ENCODE measurements at places on chromosomes 6 and 20.

- DNase-seq, result no peak
These were observed 27.0 kb upstream of the TBC1D7 start for GRCh38 chr6:13355043-13355945.

DNA sequence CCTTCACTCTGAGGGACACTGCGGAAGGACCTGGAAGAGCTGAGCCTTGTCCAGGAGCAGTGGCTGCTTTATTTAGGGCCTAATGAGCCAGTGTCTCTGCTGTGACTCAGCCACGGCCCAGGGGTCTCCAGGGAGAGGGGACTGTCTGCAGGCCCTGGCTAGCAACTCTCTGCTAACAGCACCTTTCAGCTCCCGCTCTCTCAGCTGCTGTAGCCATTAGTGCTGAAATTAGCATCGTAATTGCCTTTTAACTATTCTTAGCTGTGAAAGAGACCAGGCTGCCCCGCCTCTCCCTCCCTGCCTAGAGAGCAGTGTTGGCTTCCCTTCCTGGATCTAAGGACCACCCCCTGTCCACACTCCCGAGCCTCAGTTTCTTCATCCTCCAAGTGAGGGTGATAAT is 53.1 kb upstream of the SLC32A1 start:
- DNase-seq, result no peak

DNA sequence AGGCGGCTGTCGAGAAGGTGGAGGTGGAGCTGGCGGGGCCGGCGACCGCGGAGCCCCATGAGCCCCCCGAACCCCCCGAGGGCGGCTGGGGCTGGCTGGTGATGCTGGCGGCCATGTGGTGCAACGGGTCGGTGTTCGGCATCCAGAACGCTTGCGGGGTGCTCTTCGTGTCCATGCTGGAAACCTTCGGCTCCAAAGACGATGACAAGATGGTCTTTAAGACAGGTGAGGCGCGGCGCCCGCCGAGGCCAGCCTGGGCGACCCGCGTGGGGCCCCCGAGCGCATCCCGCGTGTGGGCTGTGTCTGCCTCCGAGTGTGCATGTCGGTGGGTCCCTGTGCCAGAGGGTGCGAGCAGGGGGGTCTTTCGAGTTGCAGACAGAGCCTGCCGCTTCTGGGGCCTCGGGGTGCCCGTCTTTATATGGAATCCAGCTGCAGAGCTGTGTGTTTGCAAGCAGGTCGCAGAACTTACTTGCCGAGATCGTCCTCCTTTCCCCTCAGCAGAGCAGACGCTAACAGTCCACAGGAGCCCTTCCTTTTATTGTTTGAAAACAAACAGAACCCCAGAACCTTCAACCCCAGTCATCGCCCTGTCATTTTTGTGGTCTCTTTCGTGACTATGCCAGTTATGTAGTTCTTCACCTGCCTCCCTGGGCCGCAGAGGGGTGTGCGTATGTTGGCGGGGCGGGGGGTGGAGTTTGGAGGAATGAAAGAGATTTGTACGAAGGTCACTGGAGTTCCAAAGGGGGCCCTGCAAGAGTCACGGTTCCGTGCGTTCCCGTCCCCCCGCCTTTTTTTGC is 766 bp downstream of the SLC16A10 start:
- DNase-seq, result no peak

GRCh38 chr6:114282292-114282691 is 60.5 kb downstream of the HS3ST5 start:
- no peak for DNase-seq

DNA sequence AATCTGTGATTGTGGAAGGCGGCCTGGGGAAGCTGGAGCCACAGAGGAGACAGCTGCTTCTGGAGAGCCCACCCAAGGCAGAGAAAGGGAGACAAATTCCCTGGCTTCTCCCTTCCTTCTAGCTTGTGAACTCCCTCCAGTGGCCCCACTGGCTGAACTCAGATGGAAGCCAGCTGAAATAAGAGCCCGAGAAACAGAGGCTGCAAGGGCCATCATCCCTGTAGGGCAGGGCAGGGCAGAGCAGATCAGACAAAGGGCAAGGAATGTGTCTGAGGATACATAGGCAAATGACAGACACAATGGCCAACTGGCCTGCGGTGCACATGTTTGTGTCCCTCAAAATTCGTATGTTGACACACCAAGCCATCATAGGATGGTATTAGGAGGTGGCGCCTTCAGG is 25.3 kb downstream of the MDFI start:
- no peak for DNase-seq

DNA sequence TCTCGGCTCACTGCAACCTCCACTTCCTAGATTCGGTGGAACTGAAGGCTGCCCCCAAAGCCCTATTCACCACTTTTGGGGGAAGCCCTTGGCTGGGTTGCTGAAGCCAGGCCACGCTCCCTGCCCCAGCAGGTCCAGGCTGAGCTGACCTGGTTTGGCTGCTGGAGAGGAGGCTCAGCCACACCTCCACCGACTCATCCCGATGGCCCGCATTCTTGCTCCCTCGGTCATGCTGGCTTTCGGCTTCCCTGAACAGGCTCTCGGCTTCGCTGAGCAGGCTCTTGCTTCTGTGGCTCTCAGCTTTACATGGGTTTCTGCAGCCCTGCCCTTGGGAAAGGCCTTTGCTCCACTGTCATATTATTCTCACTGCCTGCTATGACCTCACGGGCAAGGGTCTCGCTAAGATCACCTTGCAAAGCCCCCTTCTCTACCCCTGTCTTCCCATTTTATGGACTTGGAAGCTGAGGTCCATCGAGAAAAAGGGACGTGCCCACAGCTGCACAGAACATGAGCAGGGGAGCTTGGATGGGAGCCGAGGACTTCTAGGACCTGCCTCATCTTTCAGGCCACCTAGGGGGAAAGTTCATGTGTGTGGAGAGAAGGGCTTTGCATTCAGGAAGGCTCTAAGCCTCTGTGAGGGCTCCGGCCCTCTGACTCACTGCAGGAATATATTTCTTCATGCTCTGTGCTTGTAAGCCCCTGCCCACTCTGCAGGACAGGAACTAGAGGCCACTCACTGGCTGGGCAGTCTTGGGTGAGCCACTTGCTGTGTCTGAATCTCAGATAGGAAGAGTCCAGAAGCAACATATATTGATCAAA is 15.6 kb downstream of the ARHGAP40 start:
- no peak for DNase-seq

DNA sequence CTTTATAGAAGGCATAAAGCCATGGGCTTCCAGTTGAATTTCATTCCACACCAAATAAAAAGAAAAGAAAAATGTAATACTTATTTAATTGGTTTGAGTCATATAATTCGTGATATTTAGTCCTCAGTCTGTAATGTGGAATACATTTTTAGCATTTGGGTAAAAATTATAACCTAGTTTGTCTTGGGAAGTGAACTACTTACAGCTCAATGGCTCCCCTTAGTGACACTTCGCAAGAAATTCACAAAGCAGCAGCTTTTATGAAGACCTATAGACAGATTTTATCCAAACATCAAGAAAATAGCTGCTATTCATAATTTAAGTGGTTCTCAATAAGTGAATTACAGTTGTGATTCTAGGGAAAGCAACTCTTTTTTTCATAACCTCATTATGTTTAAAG is 72.1 kb downstream of the RSPO3 start:
- no peak for DNase-seq

DNA sequence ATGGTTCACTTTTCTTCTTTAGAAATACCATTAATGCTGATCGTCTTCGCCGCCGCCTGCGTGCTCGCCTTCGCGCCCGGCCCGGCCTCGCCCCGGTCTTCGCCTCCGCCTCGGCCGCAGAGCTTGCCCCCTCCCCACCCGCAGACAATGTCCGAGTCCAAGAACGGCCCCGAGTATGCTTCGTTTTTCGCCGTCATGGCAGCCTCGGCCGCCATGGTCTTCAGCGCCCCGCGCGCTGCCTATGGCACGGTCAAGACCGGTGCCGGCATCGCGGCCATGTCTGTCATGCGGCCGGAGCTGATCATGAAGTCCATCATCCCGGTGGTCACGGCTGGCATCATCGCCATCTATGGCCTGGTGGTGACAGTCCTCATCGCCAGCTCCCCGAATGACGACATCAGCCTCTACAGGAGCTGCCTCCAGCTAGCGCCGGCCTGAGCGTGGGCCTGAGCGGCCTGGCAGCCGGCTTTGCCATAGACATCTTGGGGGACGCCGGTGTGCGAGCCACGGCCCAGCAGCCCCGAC is 4.8 kb upstream of the PRPH2 start:
- DNase-seq, result no peak

DNA sequence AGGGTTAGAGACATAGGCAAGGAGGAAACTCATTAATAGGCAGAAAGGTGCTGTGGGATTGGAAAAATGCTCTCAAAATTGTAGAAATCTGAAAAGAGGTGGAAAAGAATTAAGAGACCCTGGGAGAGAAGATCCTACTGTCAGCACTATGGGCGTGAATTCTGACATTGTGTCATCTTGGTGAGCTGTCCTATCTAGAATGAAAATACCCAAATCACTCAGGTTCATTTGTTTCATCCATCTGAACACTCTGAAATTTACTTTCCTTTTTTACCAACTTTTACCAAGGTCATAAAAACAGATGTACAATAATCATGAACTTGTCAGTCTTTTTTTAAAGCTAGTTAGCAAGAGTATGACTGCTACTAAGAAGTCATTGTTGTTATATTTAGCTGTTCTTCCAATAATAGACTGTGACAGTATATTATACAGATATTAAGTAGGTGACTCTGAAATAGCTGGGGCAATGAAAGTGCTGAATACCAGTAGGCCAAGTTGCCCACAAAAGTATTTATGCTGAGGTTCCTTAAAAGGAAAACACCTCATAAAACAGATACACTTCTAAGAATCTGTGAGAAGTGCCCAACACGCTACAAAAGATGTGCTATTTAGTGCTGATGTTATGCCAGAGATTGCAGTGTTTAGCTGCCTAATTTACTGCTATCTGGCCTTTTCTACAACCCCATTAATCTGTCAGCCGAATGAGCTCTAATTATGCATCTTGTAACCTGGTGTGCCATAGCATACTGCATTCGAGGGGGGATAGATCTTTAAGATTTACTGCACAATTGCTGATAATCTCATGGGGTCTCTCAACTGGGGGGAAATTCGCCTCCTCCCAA is 217.5 kb upstream of the SUPT3H start:
- no peak for DNase-seq

DNA sequence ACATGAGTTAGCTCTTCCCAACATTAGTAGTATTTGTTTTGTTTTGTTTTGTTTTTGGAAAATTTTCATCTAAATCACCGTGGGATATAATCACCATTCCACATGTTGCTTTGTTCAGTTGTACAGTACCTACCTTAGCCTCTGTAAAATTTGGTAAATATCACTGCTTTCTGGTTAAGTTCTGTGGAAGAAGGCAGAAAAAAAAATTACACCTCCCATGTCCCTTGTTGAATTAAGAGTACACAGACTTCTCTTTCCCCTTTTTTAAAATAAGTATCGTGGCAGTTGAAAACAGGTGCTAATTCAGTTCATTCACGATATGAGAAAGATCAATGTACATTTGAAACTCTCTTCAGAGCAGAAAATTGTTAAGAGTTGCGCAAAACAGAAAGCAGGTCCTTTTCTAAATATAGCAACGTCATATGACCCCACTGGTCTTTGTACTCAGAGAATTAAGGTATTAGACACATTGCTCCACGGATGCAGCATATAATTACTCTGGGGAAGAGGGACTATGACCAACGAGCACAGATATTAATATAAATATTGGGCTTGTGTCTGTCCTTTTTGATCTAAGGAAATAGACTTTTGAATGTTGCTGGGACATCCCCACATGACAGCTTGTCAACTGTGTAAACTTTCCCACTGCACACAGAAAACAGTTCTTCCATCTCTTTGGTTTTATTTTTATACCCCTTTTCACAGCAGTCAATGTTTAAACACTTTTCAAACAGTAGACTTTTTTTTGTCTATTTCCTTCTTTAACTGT is 58.6 kb upstream of the ZNF217 start:
- no peak for DNase-seq

GRCh38 chr6:37731888-37732287 is 34.2 kb upstream of the MDGA1 start:
- DNase-seq, result no peak

GRCh38 chr6:129673748-129674147 is 36.2 kb downstream of the ARHGAP18 start:
- DNase-seq, result no peak

GRCh38 chr20:38135651-38136420 is 29.2 kb downstream of the TGM2 start:
- no peak for DNase-seq

- DNase-seq, result no peak
These were observed 9.5 kb upstream of the SUPT3H start for GRCh38 chr6:45387236-45387635.

GRCh38 chr6:168728056-168728455 is 287.1 kb downstream of the SMOC2 start:
- no peak for DNase-seq

GRCh38 chr6:112245511-112246203 is 8.7 kb downstream of the LAMA4 start:
- no peak for DNase-seq

DNA sequence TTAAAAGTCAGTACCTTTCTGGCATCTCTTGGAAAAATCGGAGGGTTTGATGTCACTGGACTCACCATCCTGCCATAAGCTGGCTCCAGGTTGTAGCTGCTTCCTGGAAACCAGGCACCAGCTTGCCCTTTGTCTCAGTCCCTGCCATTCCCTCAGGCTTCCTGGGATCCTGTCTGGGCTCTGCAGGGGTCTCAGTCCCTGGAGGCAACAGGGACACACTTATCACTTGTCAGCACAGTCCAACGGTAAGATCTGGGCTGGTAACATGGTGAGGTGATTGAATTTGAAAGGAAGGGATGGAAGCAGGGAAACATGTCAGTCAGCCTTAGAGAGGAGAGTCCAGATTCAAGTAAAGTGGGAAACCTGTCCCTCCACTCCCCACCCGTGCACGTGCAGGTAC is 147.6 kb upstream of the ECI2 start:
- DNase-seq, result no peak

GRCh38 chr6:125793863-125794262 is 3.1 kb downstream of the NCOA7 start:
- DNase-seq, result no peak

GRCh38 chr6:124947971-124948451 is 14.2 kb upstream of the RNF217 start:
- no peak for DNase-seq

DNA sequence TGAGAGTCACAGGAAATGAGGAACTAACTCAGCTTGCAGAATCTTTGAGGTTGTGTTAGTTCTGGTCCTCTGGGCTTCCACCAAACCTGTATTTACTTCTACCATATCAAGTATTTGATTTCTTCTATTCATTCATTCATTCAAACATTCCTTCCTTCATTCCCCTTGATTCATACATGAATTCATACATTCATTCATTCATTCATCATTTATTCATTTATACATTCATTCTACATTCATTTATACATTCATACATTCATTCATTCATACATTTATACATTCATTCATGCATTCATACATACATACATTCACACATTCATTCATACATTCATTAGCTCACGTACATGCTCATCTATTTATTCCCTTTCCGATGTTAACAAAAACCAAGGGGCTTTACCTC is 120.3 kb downstream of the BMP7 start:
- no peak for DNase-seq

- no peak for DNase-seq
These were observed 210.3 kb upstream of the ARG1 start for GRCh38 chr6:131362696-131363095.

- no peak for DNase-seq
These were observed 39.0 kb downstream of the SLC23A2 start for GRCh38 chr20:4962241-4962855.

Data from cortex of kidney (tissue), 1 donor.